Activated naive CD8-positive, alpha-beta T cell treated with anti-CD3 and anti-CD28 coated beads, Interleukin-2, amount 10 ng/mL, durations not matched to agents 7 days and 5 days (primary cell): ENCODE measurements at places on chromosomes 1 and 21. TPM values are rescaled to one million over a fixed set of nuclear protein-coding genes. Genes with fewer than 3 reads are reported as not detected.

The INSRR gene
- total RNA-seq = 0.48 TPM

The FAM72A gene
- 22.1 TPM for total RNA-seq

The HES2 gene
- not detected for total RNA-seq

The TPR gene
- 130 TPM for total RNA-seq

The SLC6A9 gene
- total RNA-seq = 1.9 TPM

The SYPL2 gene
- not detected for total RNA-seq

The FNDC7 gene
- not detected for total RNA-seq

The FCGR3B gene
- total RNA-seq = not detected

The KRTAP19-1 gene
- not detected for total RNA-seq

The AXDND1 gene
- total RNA-seq = 0.64 TPM

The KRTAP12-2 gene
- total RNA-seq = not detected

The IL6R gene
- total RNA-seq = 6.3 TPM

The GJC2 gene
- 7.7 TPM for total RNA-seq

The ELAVL4 gene
- not detected for total RNA-seq

The DENND2C gene
- 0.67 TPM for total RNA-seq

The GCSAML gene
- total RNA-seq = not detected

The PIGM gene
- total RNA-seq = 7.3 TPM

The SRSF10 gene
- 202 TPM for total RNA-seq

The NPHS2 gene
- not detected for total RNA-seq

The RFX5 gene
- total RNA-seq = 68.4 TPM

The TLR5 gene
- total RNA-seq = 1.8 TPM

The SPRR2E gene
- total RNA-seq = not detected

The LMOD1 gene
- not detected for total RNA-seq

The TSSK3 gene
- 0.51 TPM for total RNA-seq

The RTCA gene
- 47.7 TPM for total RNA-seq

The GBP7 gene
- total RNA-seq = 0.28 TPM

The TCHHL1 gene
- not detected for total RNA-seq

The KDM5B gene
- total RNA-seq = 45.2 TPM

The OR2T2 gene
- not detected for total RNA-seq

The SYTL1 gene
- total RNA-seq = 103 TPM

The HTR6 gene
- total RNA-seq = 0.14 TPM

The LCE3D gene
- not detected for total RNA-seq

The DCLRE1B gene
- total RNA-seq = 14.3 TPM

The FMO1 gene
- total RNA-seq = not detected

The PLPP3 gene
- total RNA-seq = 0.48 TPM

The TACSTD2 gene
- total RNA-seq = not detected

The CHD5 gene
- total RNA-seq = 0.61 TPM

The LORICRIN gene
- not detected for total RNA-seq

The EDN2 gene
- not detected for total RNA-seq

The CNKSR1 gene
- total RNA-seq = 6.0 TPM

The SLC25A44 gene
- 30.9 TPM for total RNA-seq

The CD2 gene
- total RNA-seq = 229 TPM

The ARPC5 gene
- 186 TPM for total RNA-seq

The EFNA4 gene
- 7.9 TPM for total RNA-seq

The OR2L2 gene
- 0.19 TPM for total RNA-seq

The AVPR1B gene
- not detected for total RNA-seq

The PCNX2 gene
- total RNA-seq = 49.4 TPM

The KIF21B gene
- 143 TPM for total RNA-seq

The KMO gene
- 0.25 TPM for total RNA-seq

The C8A gene
- not detected for total RNA-seq

The CGN gene
- total RNA-seq = 0.40 TPM

The TRIM67 gene
- not detected for total RNA-seq

The FAM72C gene
- 8.0 TPM for total RNA-seq
